ENCODE measurements at places on chromosomes 2 and 18. TPM values are rescaled to one million over a fixed set of nuclear protein-coding genes. Genes with fewer than 3 reads are reported as not detected.

Gene LOXHD1
- not detected for total RNA-seq

Gene SERPINB5
- 513 TPM for total RNA-seq

Gene LIMS4
- not detected for total RNA-seq

Gene CERS6
- total RNA-seq = 50.8 TPM

Gene EN1
- not detected for total RNA-seq

Gene LONRF2
- total RNA-seq = under 0.01 TPM

Gene GALR1
- total RNA-seq = not detected

Gene GKN2
- not detected for total RNA-seq

Gene TACR1
- total RNA-seq = not detected
